IMR-90 (cell line): ENCODE measurements at places on chromosomes 4 and X.

- DNase-seq = no peak
Measured at GRCh38 chr4:151796106-151796505, 35.3 kb upstream of the GATB start.

- no peak for DNase-seq
Measured at GRCh38 chr4:82555276-82555675, 6.5 kb downstream of the TMEM150C start.

DNA sequence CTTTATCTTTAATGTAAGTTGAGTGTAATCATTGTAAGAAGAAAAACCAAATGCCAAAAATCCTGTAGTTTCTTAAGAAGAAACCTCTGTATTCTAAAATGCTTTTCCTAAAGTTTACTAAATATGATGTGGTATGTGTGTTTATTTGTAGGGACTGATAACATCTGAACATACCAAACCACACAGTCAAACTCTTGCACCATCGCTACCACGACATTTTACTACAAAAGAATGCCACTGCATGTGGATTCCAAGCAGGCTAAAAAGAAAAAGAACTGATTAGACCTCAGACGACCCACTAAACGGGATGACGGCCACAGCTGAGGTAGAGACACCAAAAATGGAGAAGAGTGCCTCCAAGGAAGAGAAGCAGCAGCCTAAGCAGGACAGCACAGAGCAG is 46.1 kb downstream of the LAS1L start:
- DNase-seq = peak; percentile 17

DNA sequence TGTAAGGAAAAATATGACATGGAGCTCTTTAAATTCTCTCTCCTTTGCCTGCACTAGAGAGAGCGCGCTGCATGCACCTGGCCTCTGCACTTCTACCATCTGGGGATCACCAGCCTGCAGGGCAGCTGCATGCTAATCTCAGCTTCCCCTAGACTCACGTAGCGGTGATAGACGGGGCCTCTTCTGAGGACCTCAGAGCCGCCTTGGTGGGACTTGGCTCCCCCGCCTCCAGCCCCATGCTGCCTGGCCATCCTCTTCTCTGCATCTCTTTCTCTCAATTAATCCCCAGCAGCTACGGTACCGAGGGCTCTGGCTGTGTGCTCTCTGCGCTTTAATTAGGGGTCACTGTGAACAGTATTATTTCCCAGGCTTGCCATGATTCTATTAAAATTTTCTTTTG is 52.8 kb upstream of the PSAPL1 start:
- DNase-seq = no peak

DNA sequence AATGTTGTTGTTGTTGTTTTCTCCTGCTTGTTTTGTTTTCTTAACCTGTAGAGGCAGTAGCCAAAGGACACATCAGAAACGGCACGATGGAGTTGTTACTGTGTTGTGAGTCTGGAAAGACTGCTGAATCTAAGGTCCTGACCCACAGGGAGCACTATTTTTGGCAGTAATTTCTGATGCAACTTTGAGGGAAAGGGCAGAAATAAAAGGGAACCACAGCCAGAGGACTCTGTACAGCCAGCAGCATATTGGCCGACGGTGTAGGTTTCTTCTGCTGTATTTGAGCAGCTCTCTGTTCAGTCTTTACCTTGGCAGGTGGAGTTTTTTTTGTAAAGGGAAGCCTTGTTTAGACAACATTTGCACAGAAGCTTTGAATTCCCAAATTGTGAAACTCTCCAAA is 203.0 kb upstream of the GPR101 start:
- no peak for DNase-seq

GRCh38 chr4:16752150-16752549 is 146.3 kb downstream of the LDB2 start:
- peak; percentile 25 for DNase-seq

- no peak for DNase-seq
Measured at GRCh38 chr4:154313004-154313585, 178.5 kb downstream of the DCHS2 start.

GRCh38 chrX:49878128-49878833 is 1.0 kb upstream of the USP27X start:
- DNase-seq = no peak

DNA sequence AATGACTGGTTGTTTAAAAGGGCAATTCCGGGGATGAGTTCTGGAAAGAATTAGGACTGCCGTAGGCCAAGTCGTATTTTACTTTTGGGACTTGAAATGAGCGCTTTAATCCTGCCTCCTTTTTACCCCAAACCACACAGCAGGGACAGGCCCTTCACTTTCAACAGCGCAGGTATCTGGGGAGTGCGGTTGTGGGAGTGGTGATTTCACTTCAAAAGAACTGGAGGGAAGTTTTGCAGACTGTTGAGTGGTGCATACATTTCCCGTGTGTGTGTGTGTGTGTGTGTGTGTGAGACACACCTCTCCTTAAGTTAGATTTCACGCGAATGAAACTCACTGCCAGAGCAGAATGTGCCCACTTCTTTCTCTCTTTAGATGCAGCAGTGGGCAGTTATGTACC is 2.8 kb downstream of the NHS start:
- DNase-seq = no peak

DNA sequence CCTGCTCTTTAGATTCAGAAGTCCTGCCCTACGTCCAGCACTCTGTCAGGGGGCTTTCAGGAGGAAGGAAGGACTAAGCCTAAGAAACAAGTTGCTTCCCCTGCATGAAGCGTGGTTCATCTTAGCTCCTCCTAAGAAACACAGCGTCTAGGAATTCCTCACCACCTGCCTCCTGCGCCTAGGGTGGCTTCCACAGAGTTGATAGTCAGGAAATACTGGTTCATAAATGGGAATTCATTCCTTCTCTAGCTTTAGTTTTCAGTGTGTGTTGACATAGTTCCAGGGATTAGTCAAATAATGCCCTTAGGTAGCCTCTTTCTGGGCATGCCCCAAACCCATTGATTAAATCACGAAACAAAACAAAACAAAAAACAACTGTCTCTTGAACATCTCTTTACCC is 1.7 kb upstream of the MXRA5 start:
- no peak for DNase-seq

GRCh38 chrX:3227526-3227925 is 118.9 kb downstream of the MXRA5 start:
- DNase-seq = no peak

DNA sequence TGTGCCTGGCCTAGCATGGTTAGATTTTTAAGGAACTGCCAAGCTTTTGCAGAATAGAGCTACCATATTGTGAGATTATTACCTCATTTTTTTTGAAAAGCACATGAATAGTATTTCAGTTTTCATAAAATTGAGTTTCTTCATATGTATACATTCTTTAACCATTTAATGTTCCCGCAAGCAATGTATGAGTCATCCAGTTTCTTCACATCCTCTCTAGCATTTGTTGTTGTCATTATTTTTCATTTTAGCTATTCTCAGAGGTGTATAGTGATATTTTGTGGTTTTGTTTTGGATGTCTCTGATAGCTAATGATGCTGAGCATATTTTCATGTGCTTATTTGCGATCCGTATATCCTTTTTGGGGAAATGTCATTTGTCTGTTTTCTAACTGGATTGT is 74.9 kb downstream of the GLUD2 start:
- DNase-seq = no peak

DNA sequence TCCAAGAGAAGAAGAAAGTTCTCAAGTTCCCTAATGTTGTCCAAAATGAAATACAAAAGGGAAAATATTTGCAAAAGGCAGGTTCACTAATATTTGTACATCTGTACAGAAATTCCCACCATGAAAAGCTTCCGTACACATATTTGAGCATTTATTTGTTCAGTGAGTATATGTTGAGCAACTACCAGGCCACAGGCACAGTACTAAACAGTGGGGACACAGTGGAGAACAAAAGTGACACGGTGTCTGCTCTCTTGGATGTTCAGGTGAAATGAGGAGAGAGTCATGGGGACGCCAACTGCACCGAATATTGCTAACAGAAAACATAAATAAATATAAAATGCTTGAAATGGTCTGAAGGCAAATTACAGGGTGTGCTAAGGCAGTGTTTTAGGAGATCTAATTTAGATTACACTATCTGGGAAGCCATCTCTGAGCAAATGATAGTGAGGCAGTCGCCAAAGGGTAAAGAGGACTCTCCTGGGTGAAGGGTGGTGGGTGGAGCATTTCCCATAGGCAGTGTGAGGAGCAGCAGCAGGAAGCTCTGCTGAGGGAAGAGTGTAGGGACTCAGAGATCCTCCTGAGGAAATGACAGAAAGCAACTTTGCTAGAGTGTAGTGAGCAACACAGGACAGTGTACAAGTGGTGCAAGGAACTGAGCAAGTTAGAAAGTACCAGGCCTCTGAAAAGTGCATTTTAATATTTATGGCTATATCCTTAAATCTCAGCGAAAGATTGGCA is 375.2 kb downstream of the GALNTL6 start:
- no peak for DNase-seq

DNA sequence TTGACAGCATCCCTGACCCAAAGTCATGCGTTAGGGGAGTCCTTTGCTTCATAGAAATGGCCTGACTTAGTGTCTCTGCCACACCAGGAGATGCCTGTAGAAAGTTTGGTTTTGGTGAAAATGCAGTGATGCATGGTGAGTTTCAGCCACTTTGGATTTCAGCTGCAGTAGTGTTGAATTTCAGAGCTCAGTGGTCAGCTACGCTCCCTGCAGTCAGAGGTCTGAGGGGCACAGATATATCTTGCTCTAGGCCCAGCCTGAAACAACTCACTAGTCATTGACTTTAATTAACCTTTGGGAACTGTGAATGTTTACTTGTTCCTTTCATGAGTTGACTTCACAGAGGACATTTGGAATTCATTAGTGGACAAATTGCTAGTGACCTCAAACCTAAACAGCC is 17.5 kb downstream of the RBMX2 start:
- DNase-seq = no peak

DNA sequence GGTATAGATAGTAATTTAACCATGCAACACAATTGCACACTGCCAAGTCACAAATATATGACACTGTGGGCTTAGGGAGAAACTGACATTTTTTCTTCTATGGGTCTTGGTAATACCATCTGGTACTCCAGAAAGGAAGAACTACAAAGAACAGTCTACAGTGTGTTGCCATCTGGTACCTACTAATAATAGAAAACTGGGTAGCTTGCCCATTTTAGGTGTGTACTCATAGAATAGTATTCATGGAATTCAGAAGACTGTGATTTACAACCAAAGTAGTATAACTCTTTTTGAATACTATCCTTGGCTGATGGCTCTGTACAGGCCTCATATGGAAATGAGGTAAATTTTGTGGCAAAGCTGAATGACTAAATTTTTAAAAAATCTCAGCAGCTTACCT is 132.6 kb upstream of the RPS6KA6 start:
- DNase-seq = peak; percentile 2

DNA sequence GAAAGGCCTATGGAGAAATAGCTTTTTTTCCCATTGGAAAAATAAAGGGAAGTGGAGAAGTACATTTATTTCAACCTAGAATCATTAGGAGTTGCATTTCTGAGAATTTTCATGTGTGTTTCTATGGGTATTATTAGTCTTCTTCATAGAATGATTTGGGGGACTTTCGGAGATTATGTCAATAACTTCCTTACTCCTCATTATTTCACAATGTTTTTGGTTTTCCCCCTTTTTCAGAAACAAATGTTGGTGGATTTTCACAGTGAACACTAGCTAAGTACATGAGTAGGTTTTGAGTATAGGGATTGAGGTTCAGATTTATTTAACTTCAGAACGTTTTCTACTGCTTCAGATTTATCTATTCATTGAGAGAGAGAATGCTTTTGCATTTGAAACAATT is 54.0 kb downstream of the SH3BGRL start:
- DNase-seq = no peak

DNA sequence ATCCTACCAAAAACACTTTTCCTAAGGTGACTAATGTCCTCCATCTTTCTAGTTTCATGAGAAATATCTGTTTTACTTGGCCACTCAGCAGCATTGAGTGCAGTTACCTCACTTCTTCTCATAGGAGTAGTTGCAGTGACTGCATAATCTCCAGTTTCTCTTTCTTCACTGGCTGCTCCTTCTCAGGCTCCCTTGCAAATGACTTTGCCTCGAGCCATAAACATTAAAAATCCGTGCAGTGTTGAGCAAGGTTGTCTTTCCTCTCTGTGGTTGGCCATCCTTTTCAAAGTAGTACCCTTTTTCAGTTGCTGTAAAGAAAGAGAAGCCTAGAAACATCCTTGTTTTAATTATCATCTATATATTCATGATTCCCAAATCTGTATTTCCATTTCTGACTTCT is 10.2 kb upstream of the PRKG2 start:
- DNase-seq = no peak

- DNase-seq = peak; percentile 73
Measured at GRCh38 chrX:23902419-23902818, 5.3 kb downstream of the APOO start.

GRCh38 chr4:119093042-119093827 is 42.4 kb upstream of the MYOZ2 start:
- DNase-seq = peak; percentile 62

- no peak for DNase-seq
Measured at GRCh38 chrX:30308263-30309138, 689 bp downstream of the NR0B1 start.

DNA sequence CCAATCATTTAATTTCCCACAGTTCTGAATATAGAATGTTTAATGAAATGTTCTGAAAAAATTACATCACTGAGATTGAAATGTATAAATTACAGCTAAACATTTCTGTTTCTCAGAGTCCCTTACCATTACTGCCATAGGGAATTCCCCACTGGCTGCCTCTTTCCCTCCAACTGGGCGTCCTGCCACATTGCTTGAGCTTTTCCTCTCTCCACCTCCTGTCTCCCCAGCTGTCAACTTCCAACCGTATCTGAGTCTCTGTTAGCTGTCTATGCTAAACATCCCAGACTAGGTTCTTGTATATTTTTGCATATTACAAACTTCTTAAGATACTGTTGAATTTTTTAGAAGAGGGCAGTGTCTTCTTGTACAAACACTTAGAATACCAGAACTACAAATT is 407.3 kb upstream of the SLIT2 start:
- peak; percentile 79 for DNase-seq

DNA sequence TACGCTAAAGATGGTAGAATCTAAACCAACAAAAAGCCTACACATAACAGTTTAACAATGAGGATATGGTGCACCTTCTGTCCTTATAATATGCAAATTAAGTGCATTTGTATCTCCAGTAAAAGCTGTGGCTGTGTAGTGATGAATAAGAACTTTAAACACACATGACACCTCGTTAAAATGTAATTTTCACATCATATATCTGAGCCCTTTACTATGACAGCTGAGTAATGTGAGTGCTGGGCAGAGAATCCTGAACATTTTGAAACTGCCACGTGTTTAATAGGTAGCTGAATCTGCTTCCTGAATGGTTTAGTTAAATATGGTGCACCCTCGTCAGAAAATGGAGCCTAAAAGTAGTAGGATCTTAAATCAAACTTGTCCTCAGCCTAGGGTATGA is 540.8 kb downstream of the ADGRL3 start:
- DNase-seq = no peak

DNA sequence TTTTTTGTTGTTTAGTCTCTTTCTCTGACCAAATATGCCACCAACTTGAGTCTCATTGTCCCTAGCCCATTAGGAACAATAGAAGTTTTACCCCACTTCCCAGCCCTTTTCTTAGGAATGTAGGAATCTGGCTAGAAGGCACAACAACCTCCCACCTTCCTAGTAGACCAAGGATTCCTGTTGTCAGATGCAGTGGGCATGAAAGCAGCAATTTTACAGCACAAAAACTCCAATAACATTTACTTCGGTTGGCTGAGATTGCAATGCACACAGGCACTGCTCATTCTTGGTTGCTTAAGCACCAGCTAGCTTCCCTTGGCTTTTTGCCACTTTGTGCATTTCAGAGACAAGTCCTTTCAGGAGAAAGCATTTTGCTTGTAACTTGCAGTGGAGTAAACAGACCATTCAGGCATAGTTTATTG is 312.8 kb downstream of the TENM3 start:
- peak; percentile 91 for DNase-seq
